ENCODE measurements at places on chromosomes 6 and 20.

DNA sequence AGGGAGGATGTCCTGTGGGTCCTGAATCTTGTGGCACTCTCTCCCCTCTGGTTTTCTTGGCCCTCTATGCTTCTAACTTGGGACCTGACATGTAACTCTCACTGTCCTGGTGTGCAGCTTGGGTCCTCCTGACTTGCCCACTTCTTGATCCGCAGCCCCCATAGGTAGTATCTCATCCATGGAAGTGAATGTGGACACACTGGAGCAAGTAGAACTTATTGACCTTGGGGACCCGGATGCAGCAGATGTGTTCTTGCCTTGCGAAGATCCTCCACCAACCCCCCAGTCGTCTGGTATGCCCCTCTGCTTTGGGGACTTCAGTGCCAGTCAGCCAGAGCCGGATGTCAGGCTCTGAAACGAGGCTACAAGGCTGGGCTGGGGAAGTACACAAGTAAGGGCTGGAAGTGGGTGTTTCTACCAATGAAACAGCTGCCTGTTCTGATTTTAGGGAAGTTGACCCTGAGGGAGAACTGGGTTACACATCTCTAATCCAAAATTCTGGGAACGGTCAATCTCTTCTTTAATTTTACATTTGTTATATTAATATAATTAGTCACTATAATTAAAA lies 641 bp downstream of the DBNDD2 start:
- no peak for DNase-seq

- DNase-seq: no peak
These were observed 36.5 kb downstream of the PLCG1 start for GRCh38 chr20:41173791-41174341.

- DNase-seq: no peak
These were observed 21.0 kb downstream of the COL11A2 start for GRCh38 chr6:33171016-33171879.

DNA sequence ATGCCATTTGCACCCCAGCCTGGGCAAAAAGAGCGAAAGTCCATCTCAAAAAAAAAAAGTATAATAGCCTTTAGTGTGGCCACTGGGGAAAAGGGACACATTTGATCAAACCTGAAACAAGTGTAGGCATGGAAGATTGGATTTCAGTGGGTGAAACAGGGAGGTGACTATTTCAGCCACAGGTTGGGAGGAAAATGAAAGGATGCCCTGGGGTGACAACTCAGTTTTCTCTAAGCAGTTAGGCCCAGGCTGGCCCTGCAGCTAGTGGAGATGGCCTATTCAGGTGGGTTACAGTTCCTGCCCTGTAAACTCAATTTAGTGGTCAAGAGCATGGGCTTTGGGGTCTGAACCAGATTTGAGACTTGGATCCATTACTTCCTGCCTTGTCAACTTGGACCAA lies 36.4 kb downstream of the SPATA2 start:
- no peak for DNase-seq

DNA sequence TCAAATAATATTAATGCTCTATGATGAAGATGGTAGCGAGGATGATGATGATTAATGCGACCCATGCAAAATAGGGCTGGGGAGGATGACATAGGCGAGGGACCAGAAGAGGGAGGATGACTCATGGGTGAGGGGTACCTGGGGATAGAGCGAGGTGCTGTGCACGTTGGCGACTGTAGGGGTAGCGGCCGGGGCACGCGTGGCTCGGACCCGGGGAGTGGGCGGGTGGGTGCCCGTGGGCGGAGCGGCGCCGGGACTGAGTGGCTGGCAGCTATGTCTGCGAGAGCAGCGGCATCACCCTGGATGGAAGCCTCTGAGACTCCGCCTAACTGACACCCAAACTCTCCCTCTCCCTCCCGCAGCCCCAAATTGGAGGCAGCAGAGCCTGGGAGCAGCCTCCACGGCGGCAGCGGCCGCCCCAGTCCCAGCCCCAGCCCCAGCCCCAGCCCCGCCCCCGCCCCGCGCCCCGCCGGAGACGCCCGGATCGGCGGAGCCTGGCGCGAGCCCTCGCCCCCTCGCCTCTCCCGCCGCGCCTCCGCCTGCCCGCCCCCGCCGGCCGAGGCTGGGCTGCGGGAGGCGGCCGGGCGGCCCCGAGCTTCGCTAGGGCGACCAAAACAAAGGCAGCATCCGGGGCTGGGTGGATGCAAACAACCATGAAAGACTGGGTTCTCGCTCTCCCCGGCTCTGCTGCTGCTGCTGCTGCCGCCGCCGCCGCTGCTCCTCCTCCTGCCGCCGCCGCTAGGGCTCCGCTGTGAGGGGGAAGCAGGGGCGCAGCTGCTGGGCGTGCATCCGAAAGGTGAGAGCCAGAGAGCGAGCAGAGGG lies at the start of gene RIMS1:
Gene RIMS1, plus strand, starts transcription at position 367 of the 822 bp plus-strand sequence. CDS start 474 bp downstream, outside the sequence.
- DNase-seq: peak; percentile 36

DNA sequence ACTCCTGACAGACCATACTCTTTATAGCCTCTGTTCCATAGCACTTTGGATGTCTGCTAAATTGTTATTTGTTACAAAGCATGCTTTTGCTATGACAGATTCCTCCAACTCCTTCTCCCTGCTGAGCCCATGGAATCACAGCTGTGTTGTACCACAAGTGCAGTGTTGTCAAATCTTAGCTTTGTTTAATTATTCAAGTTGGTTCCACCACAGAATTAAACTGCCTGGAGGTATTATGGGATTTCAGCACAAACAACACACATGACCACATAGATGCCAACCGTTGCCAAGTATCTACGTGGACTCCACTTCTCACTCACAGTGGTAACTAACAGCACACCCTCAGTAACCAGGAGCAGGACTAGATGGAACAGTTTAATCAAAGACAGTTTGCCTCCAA lies 32.7 kb upstream of the MARCKS start:
- DNase-seq: no peak

- DNase-seq: no peak
These were observed 838.0 kb downstream of the DHX35 start for GRCh38 chr20:39800111-39800510.

DNA sequence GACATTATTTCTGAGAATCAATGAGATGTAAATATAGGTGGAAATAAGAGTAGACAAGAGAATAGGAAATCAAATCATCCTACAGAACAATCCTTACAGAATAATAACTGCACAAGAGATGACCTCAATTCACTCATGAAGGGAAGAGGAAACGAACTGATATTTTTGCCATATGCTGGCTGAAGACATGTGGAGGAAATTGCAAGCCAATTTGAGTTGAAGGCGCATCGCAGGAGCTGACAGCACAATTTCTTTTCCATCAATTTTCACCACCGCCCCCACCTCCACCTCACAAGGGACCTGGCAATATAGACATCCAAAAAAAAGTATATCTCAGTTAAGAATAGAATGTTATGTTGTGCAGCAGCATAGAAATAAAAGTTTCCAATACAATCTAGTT lies 20.3 kb downstream of the CITED2 start:
- no peak for DNase-seq

DNA sequence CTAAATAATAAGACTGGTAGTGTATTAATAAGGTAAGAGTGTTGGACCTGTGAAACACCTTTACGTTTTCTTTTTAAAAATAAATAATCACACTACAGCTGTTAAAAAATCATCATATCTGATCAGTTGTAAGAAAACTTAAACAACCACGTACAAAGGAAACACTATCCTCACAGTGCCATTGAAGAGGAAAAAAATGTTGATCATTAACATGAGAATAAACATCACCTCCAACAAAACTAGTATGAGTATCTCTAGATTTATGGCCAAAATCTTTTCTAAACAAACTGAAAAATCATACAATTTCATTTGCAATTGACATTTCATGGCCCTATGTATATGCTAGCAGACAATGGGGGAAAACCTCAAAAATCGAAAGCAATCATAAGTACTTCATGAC lies 590 bp downstream of the EYS start:
- DNase-seq: no peak
